ENCODE measurements at places on chromosomes 5 and 9.
A peak's percentile ranks its signal among the peaks of the same experiment; 100 is the strongest.

DNA sequence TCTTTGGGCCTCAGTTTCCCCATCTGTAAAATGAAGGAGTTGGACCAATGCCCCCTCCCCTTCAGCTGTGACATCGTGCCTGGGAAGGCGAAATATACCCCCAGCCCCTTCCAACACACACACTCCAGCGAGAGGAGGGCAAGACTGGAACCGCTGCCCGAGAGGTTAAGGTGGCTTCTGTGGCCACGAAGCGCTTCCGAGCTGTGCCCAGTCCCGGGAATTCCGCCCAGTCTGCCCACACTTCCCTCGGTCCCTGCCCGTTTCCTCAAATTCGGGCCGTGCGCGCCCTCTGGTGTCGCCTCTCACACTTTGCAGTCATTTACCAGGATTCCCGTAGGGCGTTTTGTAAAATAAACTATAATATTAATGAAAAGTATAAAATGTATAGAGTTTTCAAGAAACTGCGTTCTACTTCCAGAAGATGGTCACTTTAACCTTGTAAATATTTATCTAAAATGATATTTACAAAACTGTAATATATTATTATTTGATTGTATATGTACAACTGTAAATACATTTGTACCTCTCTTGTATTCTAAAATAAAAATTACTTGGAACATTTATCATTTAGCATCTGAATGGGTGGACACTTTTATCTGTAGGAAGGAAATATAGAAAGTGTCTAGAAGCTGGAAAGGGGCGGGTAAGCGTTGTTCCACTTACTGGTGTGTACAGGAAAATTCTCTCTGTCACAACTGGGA, 11.0 kb upstream of the EXOSC2 start:
- peak; percentile 32 for DNase-seq

- DNase-seq, result no peak
Measured at GRCh38 chr9:18739127-18739526, 265.2 kb downstream of the ADAMTSL1 start.

DNA sequence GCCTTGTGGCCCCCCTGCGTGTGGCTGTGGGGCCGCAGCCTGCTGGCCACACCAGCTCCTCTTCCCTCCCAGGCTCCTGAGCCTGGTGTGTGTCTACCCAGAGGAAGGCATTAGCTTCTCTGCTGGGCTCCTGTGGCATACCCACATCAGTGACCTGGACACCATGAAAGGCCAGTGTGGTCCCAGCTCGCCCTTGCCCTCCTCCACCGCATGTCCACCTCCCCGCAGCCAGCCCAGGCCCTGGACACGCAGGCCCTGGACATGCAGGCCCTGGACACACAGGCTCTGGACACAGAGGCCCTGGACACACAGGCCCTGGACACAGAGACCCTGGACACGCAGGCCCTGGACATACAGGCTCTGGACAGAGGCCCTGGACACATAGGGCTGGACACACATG, 153.4 kb upstream of the PPP1R26 start:
- no peak for DNase-seq

- DNase-seq, result no peak
Measured at GRCh38 chr9:116318468-116319374, 165.1 kb downstream of the PAPPA start.

GRCh38 chr9:27168496-27168895, 59.5 kb downstream of the TEK start:
- DNase-seq, result no peak

GRCh38 chr9:129398961-129399633, 221.0 kb upstream of the IER5L start:
- DNase-seq, result no peak

DNA sequence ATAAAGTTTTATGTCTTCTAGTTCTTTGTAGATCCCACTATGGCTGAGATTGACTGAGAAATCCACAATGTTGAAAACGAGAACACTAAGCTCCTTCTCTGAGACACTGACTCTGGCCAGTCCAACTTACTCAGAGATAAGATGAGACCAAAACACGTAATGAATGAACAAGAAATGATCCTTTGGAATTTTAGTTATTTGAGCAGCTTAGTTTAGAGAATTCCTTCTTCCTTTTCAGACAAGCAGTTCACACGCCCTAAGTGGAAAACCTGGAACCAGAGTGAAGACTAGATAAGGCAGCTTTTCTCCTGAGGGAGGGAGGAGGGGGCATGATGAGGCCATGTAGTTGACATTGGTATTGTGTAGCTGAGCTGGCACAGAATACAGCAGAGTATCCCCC, 139.6 kb downstream of the GABRB2 start:
- DNase-seq, result no peak

DNA sequence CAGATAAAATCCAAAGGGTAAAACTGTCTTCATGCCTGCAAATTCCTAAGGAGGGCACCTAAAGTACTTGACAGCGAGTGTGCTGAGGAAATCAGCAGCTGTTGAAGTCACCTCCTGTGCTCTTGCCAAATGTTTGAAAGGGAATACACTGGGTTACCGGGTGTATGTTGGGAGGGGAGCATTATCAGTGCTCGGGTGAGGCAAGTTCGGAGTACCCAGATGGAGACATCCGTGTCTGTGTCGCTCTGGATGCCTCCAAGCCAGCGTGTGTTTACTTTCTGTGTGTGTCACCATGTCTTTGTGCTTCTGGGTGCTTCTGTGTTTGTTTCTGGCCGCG, 727 bp upstream of the ADRB2 start:
- DNase-seq, result no peak

GRCh38 chr9:32455738-32456137, 70.3 kb downstream of the RIGI start:
- no peak for DNase-seq

DNA sequence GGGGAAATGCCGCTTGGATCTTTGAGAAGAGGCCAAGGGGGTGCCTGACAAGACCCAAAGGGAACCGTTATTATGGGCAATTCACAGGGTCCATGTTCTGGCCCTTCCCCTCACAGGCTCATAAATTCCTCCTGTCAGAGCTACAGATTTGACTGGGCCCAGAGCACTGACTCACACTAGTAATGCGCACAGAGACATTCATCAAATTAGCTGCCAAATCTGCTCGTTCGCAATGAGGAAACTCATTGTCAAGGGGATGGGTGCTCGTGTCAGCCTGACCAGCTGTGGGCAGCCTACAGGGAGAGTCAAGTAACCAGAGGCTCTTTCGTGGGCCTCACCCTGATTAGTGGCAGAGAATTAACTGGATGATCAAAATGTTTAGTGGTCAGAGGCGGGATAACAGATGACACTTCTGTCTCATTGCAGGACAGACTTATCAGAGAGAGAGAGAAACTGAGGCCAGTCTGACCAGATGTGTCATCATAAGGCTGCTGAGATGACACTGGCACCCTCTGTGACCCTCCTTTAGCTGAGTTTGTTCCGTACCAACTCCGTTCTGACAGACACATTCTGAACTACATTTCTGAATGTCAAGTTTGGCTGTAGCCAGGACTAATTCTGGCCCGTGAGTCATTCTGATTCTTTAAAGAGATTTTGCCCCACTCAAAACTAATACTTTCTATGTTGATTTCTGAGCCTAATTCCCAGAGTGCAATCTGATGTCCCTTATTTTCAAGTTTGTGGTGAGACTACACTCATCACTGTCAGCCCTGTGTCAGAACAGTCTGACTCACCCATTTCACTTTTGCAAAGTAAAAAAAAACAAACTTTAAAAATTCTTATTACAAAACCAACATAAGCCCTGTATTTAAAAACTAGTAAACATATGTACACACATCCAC, 377.1 kb downstream of the ACTL7B start:
- DNase-seq, result no peak

DNA sequence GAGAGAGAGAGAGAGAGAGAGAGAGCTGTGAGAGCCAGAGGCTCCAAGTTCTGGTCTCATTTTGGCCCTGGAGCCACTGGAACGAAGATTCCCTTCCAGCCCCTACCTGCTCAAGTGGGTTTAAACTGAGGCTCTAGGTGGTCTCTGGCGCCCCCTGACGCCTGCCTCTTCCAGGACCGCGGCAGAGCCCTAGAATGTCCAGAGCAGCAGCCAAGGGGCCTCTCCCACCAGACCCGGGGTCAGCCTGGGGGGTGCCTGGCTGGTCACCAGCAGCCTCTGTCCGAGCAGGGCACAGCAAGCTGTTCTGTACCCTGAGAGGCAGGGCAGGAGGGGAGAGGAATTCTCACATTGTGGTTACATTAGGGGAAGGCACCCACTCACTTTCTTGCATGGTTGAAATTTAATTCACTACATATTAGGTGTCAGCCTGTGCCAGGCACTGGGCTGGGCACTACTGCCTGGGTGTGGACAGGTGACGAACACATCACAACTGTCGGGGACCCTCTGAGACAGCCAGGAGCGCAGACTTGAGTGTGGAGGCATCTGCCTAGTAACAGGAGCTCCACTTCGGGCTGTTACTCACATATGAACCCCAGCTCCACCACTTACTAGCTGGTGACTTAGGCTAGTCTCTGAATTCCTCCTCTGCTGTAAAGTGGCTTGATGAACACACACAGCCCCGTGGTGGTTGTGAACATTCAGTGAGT, 44.5 kb downstream of the AMBP start:
- peak; percentile 7 for DNase-seq

GRCh38 chr5:89191374-89191773, 308.4 kb upstream of the MEF2C start:
- no peak for DNase-seq

GRCh38 chr9:88593537-88594185, 58.7 kb downstream of the NXNL2 start:
- no peak for DNase-seq
